Glomerular endothelial cell (primary cell): ENCODE measurements at places on chromosomes 1 and 21.
A peak's percentile ranks its signal among the peaks of the same experiment; 100 is the strongest.

GRCh38 chr1:30770150-30770549 is 12.6 kb upstream of the LAPTM5 start:
- DNase-seq, result no peak

- DNase-seq, result no peak
Measured at GRCh38 chr1:24311234-24311633, 7.9 kb upstream of the GRHL3 start.

DNA sequence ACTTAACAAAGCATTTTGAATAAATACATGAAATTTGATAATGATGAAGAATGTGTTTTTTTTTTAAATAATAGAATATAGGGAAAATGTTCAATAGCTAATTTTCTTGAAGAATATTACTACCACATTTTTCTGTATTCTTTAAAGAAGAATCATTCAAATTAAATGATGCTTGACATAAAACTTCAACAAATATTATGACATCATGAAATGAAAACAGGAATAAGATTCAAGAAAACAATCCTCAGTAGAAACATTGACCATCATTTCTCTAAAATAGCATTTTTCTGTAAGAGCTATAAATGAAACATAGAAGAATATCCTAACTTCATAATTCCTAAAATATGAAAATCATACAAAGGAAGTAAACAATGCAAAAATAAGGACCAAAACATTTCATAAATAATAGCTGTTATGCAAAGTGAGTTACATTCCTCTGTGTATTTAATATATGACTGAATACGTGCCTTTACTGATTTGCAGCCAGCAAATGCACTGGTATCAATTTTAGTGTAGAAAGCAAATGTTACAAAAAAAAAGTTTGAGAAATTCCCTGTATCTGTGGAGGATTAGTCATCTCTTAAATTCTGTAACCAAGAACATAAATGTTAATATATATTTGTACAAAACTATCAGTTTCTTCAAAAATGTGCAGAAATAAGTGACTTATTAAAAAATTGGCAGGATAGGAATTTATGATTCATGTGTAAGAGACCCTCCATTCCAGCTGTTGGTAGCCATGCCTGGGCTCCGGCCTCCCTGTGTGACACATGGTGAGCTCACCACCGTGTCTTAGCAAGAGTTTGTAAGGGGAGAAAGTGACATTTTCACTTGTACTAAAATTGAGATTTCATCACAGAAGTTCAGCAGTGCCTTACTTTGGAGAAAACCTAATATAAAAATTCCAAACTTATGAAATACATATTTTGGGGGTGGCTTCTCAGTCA is 15.0 kb upstream of the PTPN14 start:
- DNase-seq, result no peak

GRCh38 chr1:5662744-5663126 is 329.5 kb downstream of the NPHP4 start:
- DNase-seq, result no peak

DNA sequence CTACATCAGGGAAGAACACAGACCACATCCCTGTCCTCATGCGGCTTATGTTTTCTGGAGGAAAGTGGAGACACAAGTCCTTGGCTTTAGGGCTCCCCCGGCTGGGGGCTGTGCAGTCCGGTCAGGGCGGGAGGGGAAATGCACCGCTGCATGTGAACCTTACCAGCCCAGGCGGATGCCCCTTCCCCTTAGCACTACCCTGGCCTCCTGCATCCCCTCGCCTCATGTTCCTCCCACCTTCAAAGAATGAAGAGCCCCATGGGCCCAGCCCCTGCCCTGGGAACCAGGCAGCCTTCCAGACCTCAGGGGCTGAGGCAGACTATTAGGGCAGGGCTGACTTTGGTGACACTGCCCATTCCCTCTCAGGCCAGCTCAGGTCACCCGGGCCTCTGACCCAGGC is 45.5 kb downstream of the TNNT2 start:
- no peak for DNase-seq

- no peak for DNase-seq
Measured at GRCh38 chr21:44013380-44014088, 1.4 kb downstream of the TRAPPC10 start.

DNA sequence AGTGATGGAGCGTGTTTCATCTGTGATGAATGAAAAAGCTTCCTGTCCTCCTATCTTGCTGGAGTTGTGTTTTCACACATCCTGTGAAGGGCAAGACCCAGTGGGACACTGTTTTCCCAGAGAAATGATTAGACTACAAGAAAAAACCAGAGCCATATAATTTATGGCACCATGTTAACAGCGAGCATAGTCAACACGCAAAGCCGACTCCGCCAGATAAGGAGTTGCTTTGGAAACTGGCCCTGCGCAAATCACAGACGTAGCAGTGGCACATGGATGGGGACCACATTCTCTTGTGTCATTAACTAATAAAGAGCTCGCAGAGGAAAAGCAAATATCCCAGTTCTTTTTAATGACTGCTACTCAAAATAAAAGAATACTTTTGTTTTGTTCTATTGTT is 471.2 kb upstream of the RUNX1 start:
- DNase-seq, result no peak

DNA sequence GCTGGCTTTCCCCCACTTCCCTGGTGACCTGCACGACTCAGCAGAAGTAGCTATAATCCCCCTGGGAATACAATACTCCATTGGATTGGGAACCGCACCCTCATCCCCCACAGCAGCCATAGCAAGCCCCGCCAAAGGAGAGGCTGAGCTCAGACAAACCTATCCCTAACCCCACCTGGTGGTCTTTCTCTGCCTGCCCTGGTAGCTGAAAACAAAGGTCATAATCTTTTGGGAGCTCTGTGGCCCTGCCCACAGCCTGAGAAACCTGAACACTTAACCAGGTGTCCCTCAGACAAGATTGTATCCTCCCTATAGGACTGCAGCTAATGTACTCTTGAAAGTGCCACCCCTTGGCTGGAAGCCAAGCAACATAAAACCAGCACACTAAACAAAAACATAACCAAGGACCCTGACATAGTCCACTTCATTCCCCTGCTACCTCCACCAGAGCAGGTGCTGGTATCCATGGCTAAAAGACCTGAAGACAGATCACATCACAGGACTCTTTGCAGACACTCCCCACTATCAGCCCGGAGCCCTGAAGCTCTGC is 71.6 kb upstream of the RUNX1 start:
- DNase-seq, result no peak

DNA sequence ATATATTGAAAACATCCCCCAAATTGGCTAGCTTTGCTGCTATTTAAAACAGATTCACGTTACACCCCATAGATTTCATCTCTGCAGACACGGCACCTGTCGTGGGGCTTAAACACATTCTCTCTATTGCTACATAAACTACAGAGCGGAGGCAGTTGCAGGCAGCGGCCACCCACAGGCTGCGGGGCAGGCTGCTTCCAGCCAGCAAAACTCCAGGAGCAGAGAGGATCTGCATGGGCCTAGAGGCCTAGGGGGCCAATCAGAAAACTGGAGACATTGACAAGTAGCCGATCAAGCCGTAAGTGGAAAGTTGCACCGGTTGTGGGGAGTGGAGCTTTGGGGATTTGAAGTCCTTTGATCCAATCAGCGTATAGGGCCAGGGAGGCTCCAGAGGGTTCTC is 129.0 kb upstream of the KLHDC7A start:
- DNase-seq, result no peak

- DNase-seq, result peak; percentile 20
Measured at GRCh38 chr1:72037745-72038343, 244.5 kb downstream of the NEGR1 start.

DNA sequence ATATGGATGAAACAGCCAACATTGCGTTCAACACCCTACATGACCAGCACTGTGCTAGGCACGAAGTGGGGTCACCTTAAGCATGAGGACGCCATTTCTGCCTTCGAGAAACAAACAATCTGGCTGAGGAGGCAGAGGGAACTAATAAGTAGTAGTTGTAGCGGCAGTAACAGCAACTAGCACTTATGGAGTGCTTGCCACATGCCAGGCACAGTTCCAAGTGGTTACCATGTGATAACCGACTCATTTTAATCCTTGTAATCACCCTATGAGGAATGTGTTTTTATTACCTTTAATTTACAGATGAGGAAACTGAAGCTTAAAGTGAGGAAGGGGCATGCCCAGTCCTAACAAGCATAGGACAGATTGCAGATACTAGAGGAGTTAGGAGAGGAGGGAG is 33.7 kb downstream of the KCND3 start:
- no peak for DNase-seq

DNA sequence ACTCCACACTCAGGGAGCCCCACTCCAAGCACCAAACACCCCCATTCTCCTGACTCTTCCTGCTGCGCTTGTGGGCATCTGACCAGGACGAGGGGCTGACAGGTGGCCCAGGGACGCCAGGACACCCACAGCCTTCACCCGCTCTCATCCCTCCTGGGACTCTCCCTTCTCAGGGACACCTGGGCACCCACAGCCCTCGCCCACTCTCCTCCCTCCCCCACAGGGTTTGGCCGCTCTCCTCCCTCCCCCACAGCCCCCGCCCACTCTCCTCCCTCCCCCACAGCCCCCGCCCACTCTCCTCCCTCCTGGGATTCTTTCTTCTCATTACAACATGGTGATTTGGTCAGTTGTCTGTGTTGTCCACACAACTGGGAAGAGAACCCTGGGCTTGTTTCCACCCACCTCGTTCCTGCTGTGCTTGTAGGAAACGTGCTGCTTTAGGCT is 43.4 kb downstream of the PRDM15 start:
- no peak for DNase-seq

- DNase-seq, result peak; percentile 98
Measured at GRCh38 chr1:65429806-65430205, 9.3 kb downstream of the LEPR start.

DNA sequence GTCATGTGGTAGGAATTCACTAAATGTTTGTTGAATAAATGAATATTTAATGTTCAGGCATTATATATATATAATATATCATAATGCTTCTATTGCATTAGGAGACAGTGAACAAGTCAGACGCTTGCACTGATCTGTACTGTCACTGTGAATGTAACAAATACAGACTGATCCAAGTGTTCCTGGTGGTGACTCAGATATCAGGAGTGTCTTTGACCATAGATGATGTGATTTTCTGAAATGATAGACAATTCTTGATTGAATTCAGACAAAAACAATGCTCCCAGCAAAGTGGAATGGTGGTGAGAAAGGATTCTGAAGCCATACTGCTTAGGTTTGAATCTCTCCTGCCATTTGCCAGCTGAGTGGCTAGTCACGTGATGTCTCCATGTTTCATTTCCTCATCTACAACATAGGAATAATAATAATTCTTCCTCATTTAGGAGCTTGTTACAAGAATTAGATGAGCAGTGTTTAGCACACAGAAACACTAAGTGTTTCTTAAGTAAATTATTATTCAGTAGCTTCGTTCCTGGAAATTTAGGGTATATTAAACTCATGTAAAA is 71.0 kb downstream of the OLFML2B start:
- no peak for DNase-seq

DNA sequence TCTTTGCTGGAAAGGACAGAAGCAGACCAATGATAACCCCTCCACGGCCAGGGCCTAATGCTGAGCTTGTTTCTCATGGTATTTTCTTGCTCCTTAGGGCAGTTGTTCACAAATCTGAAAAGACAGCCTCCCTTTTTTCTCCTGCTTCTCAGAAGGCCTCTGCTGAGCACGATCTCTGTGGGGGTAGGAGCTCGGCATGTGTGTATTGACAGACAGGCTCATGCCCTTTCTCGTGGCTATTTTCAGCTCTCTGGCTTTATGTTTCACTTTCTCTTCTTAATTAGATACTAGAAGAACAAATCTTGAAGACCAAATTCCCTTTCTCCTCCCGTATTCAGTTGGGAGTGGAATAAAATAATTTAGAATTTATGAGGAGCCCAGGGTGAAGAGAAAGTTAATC is 768 bp upstream of the RIIAD1 start:
- no peak for DNase-seq

DNA sequence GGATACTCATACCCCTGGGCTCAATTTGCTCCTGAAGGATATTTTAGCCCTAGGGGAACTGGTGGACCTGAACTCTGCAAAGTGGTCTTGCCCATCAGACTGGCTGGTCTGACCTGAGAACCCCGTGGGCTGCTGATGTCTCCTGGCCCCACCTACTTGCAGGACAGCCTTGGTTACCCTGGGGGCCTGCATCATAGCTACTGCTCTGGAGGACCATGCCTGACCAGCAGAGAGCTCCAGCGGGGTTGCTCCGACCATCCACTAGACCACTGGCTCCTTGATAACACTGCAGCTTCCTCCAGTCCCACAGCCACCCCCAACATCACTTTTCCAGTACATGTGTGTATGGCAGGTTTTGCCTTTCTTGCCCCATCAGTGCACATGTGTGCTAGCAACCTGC is 331.6 kb upstream of the BRINP3 start:
- no peak for DNase-seq

DNA sequence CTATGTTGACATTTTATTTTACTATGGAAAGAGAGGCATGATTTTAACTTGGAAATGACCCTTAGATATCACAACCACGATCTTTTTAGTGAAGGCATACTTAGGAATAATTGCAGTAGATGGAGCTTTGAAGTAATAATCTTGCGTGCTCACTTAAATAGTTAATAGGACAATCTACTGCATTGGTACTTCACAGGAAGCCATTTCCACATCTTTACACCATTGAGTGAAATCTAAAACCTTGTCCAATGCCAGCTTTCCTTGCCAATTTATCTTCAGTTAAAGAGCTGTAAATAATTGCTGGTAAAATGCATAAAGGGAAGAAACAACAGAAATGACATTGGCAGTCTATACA is 586.3 kb downstream of the ADGRL2 start:
- no peak for DNase-seq

- DNase-seq, result no peak
Measured at GRCh38 chr1:243261390-243261789, 5.5 kb downstream of the SDCCAG8 start.

GRCh38 chr1:115239426-115239825 is 98.6 kb downstream of the NGF start:
- no peak for DNase-seq

DNA sequence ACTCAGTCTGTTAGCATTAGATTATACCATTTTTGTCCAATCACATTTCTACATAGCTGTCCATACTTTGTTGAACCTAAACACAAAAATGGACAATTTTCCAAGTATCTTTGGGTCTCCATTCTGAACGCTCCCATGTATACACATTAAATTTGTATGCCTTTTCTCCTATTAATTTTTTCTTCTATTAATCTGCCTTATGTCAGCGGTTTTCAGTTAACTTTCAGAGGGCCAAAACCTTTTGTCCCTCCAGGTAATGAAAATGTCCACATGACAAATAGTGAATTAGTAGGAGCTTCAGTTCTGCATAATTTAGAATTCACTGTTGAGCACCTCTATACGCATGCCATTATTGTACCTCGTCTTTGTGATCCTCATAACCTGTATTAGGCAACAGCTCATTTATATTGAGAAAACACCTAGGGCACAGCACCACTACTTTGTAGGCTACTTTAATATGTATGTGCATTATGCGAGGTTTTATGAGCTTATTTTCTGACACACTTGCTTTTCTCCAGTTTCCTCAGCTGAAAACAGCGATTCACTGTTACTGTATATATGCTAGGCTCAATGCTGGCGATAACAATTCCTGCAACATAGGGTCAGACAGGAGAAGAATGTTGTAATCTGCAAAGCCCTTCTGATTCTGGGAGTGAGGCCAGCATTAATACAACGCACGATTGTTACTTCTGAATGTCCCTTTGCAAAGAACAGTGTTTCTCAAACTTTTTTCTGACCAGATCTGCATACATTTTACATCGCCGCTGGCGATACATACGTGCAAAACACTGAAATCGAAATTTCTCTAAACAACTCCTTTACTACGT is 1.1 kb upstream of the ABCD3 start:
- DNase-seq, result peak; percentile 22
